ENCODE measurements at places on chromosomes 2 and 18.

DNA sequence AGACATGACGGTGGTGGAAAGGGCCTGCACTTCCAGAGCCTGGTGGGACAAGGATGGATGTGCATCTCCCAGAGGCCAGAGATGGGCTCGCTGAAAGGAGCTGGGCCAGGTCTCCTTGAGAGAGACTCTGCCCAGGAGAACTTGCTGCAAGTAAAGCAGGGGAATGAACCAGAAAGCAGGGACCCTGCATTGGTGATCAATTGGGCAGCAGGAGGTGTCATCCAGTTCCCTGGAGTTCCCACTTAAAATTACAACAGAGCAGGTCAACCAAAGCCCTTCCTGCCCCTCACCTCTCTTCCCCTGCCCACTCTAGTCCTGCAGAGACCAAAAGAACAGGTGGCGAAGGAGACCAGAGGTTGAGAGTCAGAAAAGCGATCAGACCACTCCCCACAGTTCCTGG, 69.7 kb upstream of the CAB39 start:
- no peak for DNase-seq

DNA sequence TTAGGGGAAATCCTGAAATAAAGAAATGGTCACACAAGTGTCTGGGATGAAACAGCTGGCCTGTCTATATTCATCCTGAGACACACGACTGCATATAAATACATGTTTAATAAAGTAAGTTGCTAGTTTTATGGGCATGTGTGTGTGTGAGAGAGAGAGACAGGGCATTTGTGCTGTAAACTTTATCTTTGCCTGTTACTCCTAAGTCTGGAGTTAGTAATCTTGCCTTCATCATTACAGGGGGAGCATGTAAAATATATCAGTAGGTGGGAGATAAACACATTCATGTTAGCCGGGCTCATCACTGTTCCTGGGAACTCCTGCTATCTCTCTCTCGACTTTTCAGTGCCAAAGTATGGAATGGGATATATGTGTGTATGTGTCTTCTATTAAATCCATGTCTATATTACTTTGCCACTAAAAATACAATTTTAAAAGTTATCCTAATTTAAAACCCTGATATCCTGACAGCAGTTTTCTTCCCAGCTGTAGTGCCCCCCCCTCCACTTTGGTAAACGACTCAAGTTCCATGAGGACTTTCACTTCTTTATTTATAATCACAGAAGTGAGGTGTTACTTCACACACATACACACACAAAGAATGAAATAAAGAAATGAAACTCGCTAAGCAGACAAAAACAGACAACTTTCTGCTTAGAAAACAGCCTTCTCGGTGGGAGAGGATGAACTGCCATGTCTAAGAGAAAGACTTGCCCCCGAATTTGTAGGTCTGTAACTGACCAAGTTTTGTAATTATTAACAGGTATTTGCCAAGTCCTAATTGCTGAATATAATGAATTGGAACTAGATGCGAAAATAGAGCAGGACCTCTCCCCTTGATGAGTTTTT, 947 bp downstream of the ZEB2 start:
- DNase-seq: no peak

- DNase-seq: peak; percentile 81
Measured at GRCh38 chr2:219543596-219544358, at the start of the genes CHPF and TMEM198. CHPF (minus strand) TSS chr2:219543809; CDS start chr2:219543538, 271 bp downstream. TMEM198 (plus strand) TSS chr2:219544028; CDS start chr2:219544728, 700 bp downstream.

GRCh38 chr18:70221156-70221914, 15.8 kb upstream of the RTTN start:
- no peak for DNase-seq

GRCh38 chr2:159551806-159552205, 64.5 kb downstream of the BAZ2B start:
- DNase-seq: no peak

DNA sequence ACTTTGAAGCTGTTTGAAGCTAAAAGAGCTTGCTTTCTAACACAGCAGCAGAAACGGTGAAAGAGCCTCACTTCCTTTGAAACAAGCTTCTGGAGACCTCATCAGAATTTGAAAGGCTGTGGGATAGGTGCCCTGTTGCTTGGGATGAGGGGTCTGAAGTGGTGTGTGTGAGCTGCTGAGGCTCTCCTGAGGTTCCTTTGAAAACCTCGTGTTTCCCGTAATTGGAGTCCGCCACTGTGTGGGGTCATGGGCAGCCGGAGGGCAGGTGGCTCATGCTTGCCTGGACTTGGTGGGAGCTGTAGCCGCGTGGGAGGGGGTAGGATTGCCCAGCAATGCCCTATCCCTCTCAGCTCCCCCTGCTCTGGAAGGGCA, 34.4 kb downstream of the CABLES1 start:
- DNase-seq: no peak

GRCh38 chr2:240437861-240438809, 2.7 kb downstream of the GPC1 start:
- peak; percentile 38 for DNase-seq

DNA sequence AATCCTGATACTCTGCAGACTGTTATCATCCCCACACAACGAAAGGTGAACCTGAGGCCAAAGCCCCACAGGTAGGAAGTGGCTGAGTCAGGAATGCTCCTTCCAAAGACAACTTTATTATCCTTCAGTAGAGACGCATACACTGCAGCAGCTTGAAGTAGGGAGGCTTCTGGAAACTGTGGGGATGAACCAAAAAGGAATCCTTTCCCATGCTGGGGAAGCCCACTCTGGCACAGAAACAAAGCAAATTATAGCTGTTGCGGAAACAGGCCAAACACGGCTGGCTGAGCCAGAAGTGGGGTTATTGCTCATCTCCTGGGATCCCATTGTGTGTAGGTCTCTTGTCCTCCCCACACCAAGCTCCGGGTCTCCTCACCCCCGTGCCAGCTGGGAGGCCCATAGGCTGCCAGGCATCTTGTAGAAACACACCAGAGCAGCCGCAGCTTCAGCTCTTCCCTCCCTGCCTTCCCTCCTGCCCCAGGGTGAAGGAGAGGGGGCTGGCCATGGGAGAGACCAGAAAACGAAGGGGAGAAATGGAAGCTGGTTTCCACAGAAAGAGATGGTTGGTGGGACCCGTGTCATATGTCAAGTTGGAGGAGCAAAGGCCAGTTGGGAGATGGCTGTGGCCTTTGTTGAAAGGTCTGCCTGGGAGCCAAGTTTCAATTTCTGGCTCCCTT, 176.9 kb upstream of the NABP1 start:
- DNase-seq: no peak

- no peak for DNase-seq
Measured at GRCh38 chr18:25998461-25998860, 92.0 kb downstream of the SS18 start.

DNA sequence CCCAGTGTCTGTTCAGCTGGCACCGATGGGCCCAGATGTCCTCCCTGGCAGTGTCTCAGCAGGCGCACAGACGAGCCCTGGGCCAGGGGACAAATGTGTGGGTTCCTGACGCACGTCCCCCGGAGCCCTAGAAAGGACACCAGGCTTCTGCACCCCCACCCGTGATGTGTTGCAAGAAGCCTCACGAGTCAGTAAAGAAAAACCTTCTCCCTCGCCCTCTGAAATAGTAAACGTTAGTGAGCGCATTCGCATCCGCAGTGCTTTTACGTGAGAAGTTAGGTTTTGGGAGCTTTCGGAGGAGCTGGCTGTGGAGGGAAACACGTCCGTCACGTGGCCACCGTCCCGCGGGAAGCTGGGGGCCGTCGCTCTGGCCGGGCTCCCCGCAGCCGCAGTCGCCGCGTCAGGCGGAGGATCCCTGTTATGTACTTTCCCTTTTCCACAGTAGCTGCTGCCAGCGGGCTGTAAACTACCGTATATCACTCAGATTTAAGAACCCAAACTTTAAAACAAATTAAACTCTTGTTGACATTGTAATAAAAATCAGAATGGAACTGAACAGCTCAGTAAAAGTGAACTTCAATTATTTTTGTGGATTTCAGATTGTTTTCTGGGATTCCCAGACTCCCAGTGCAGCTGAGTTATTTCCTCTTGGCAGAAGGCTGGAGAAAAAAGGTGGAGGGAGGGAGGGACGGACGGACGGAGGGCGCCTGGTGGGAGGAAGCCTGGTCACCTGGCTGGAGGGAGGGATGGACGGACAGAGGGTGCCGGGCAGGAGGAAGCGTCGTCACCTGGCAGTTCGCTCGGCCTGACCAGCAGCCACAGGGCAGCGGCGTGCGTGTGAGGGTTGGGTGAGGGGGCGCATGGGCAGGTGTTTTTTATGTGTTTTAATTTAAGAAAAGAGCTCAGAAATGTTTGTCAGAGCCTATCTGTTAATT, 112.1 kb downstream of the NFATC1 start:
- no peak for DNase-seq

DNA sequence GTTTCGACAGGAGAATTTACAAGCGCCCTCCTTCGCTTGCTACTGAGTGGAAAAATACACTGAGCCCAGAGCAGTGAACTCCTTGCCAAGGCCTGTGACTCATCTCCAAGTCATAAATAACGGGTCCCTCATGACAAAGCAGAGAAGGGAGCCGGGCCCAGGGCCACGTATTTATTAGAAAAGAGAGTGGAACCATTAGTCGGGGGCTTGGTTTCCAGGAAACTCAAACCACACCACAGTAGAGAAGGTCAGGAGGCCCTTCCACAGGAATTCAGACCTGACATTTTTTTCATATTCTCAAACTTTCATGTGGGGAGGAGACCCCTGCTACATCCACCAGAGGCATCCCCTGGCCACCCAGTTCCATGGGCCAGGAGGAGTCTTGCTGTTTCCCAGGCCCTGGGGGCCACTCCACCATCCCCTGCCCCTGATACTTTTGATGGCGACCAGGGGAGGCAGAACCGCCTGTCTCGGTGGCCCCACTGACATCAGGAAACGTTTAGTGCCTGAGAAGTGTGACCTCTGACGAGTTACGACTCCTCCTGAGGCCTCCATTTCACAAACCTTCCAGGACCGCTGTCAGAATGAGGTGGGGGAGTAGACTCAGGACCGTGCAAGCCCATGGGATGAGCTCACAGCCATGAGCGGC, 289.7 kb downstream of the DYSF start:
- no peak for DNase-seq

GRCh38 chr2:149019768-149020167, 18.7 kb upstream of the LYPD6B start:
- DNase-seq: no peak

DNA sequence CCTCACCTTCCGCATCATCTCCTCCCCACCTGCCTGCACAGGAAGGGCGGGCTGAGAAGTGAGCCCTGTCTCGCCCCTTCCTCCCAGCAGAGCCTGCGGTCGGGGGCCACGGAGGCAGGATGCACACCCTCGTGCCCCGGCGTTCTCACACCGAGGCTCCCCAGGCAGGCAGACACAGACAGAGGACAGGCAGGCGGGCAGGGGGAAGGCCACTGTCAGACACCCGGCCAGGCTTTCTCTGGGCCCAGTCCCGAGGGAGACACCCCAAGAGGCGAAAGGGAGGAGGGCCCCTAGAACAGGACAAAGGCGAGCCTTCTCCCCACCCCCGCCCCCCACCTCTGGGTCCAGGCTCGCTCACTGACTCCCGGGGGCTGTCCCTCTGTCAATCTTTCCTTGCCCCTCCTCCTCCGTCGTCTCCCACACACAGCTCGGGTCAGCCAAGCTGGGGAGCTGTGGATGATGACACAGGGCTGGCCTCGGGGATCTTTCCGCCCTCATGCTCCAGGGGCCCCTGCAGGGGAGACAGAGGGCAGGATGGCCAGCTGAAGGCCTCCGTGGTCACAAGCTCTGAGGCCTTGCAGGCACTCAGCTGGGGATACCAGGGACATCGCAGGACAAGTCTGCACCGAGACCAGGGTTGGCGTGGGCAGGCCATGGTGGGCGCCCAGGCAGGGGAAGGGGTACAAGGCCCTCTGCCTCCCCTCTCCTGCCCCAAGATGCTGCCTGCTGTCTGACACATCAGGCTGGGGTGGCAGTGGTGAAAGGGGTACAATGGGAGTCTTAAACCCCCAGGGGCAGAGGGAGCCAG, 24.9 kb downstream of the BIN1 start:
- DNase-seq: peak; percentile 64

DNA sequence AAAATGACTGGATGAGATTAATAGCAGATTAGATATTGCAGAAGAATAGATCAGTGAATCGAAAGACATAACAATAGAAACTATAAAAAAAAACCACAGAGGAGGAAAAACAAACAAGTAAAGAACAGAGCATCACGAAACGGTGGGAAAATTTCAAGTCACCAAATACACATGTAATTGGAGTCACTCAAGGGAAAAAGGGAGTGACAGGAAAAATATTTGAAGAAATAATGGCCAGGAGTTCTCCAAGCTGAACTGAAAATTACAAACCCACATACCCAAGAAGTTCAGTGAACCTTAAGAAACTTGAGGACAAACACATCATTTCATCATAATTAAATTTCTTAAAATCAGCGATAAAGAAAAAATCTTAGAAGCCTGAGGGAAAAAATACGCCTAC, 11.0 kb upstream of the IL1R1 start:
- DNase-seq: no peak

DNA sequence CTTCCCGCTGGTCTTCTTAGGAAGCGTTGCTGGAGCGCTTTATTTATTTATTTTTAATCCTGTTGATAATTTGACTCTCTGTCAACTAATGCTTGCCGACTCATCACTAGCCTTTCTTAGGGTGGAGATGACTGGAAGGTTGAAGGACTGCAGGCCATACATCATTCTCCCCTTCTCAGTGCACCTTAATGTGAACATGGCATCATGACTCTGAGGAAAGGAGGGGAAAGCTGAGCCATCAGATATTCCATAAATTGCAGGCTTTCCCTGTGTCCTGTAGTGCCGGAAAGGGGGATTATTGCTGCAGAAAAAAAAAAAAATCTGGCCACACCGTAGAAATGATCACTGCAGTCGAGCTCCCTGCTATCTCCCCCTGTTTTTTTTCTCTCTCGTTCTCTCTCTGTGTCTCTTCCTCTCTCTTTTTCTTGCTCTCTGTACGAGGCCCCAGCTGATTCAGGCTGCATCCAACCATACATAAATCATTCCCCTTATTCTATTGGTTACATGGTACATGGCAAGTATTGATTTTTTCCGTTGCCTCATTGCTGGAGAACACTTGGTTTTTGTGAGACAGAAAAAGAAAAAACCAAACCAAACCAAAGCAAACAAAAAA, 125.8 kb upstream of the EFEMP1 start:
- DNase-seq: no peak

DNA sequence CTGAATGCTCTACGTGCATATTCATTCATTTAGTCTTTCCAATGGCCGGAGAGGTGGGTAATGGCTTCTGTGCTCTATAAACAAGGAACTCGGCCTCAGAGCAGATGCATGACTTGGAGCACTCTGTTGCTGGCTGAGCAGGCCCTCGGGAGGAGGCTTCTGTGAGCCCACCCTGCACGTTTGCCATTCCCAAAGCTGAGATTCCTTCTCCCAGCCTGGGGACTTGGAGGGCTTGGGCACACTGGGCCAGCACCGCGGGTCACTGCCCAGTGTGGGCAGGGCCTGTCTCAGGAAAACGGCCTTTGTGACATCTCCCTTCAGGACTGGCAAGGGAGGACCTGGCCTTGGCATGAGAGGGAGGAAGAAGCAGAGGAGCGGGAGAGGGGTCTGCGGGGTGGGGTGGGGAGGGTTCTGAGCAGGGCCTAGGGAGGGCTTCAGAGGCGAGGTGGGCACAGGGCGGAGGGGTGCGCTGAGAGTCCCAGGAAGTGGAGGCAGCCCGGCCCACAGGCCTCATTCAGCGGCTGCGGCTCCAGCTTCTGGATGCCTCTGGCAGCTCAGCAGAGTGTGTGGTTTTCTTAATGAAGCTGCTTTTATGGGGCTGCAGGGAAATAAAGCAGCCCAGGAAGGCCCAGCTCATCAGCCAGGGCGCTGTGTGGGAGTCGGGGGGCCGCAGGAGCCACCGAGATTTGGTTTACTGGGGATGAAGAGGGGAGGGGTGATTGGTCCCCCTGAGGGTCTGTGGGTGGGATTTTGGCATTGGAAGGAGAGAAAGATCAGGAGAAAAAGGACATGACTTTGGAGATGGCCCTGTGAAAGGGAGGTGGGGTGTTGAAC, 51.7 kb upstream of the OTOF start:
- no peak for DNase-seq
